Cortex of kidney (tissue), 1 donor: ENCODE measurements at places on chromosomes 4 and X.

GRCh38 chr4:155597933-155598451 lies 68.7 kb upstream of the GUCY1A1 start:
- DNase-seq: no peak

- DNase-seq: no peak
Observed at GRCh38 chr4:153676486-153676885, 7.6 kb upstream of the TLR2 start.

DNA sequence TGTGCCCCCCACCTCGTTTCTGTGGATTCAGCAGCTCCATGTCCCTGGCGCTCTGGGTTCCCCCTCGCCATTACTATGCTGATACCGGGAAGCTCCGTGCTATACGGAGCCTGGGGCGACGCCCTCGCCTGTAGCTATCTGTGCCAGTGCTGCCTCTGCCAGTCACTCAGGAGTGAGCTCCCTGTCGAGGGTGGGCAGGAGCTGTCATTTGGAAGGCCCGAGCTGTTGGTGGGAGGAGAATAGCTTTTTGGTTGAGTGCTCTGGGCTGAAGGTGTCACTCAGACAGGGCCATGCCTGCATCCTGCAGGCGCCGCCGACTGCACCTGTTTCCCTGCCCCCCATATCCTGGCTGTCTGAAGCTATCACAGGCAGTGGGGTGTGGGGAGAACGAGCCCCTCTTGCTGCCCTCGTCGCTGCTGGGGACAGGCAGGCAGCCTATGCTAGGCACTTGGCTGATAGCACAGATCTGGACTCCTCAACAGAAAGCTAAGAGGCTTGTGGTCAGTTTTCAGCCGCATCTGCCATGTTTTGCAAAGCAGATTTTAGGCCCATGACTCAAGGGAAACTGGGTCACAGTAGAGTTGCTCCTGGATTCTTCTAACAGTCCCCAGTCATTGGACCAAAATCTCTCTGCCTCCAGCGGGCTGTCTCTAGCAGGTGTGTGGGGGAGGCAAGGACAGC lies 31.8 kb downstream of the CPLX1 start:
- no peak for DNase-seq

DNA sequence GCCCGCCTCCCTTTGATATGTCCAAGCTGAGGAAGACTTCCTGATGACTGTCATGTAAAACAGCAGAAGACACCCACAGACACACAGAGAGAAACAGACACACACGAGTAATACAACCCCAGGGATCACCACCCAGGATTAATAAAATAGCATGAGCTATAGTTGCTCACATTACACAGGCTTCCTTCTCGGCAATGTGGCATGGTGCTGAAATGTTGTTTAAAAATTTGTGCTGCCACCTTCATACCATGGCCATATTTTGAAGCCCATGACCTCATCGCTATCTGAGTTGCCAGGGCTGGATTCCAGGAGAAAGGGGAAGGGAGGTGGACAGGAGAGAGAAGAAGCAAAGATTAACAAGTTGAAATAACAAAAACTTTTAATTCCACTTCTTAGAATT lies 111.7 kb downstream of the SYNPO2 start:
- no peak for DNase-seq

GRCh38 chr4:39227906-39228305 lies 45.6 kb downstream of the WDR19 start:
- no peak for DNase-seq

DNA sequence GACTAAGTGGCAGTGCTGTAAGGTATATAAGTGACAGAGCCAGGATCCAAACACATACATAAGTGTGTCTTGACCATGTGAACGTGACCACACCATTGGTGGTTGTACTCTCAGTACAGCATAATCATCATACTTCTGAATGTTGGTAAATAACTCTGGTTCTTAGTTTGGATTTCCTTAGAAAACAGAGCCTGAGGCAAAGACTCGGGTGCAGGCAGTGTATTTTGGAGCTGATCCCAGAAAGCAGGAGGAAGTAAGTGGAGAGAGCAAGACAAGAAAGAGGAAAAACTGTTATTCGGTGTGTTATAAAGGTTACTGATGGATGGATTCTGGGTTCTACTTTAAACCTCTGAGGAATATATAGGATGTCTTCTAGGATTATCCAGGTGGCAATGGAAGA lies 127.9 kb downstream of the SLC39A8 start:
- no peak for DNase-seq

DNA sequence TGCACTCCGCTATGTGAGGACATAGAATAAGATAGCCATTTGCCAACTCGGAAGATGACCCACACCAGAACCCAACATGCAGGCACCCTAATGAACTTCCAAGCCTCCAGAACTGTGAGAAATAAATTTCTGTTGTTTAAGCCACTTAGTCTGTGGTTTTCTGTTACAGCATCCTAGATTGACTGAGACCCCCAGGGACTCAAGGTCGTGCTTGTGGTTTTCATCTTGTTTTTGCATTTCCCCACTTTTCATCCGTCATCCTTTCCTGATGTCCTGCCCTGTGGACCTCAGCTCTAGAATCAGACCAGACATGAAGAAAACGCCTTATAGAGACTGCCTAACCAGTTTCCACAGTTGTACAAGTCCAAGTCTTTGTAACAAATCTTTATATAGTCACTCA lies 54.4 kb downstream of the MCUB start:
- no peak for DNase-seq

- no peak for DNase-seq
Observed at GRCh38 chr4:67659065-67659464, 41.9 kb downstream of the UBA6 start.

- no peak for DNase-seq
Observed at GRCh38 chr4:70589785-70590184, 2.3 kb upstream of the AMBN start.

GRCh38 chrX:16205840-16206239 lies 38.6 kb downstream of the MAGEB17 start:
- DNase-seq: no peak

- no peak for DNase-seq
Observed at GRCh38 chr4:13547485-13548041, 3.3 kb upstream of the NKX3-2 start.

GRCh38 chrX:40105835-40106675 lies 8.3 kb upstream of the BCOR start:
- no peak for DNase-seq

DNA sequence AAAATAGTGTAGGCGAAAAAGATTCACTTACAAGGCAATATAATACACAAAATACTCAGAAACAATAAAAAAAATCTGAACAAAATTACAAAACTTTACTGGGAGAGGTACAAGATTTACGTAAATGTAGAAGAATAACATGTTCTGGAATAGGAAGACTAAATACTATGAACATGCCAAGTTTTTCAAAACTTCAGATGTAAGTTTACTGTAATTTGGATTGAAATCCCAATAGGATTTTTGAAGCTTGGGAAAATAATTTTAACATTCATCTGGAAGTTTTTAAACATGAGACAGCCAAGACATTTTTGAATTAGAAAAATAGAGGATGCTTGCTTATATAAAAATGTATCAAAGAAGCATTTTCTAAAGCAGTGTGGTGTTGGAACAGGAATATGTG lies 30.5 kb upstream of the CT83 start:
- no peak for DNase-seq

DNA sequence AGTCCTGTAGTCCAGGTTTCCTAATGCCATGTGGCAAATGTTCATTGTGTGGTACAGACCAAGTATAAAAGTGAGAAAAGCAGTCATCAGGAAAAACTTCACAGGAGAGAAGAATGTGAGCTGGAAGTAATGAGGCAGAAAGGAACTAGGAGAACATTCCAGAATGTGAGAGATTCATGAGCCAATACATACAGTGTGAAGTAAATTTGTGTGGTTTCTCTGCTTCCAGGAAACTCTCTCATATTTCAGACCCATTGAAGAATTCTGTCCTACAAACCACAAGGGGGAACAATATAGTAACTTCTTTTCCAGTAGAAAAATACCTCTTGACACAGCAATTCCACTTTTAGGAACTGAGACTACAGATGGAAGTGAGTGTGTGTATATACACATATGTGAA lies 136.5 kb downstream of the RNF150 start:
- DNase-seq: no peak

- no peak for DNase-seq
Observed at GRCh38 chr4:154490583-154491340, 837 bp downstream of the DCHS2 start.

- DNase-seq: no peak
Observed at GRCh38 chr4:176005766-176006165, 59.9 kb upstream of the WDR17 start.

- DNase-seq: no peak
Observed at GRCh38 chr4:60648774-60649173, 551.4 kb upstream of the ADGRL3 start.

DNA sequence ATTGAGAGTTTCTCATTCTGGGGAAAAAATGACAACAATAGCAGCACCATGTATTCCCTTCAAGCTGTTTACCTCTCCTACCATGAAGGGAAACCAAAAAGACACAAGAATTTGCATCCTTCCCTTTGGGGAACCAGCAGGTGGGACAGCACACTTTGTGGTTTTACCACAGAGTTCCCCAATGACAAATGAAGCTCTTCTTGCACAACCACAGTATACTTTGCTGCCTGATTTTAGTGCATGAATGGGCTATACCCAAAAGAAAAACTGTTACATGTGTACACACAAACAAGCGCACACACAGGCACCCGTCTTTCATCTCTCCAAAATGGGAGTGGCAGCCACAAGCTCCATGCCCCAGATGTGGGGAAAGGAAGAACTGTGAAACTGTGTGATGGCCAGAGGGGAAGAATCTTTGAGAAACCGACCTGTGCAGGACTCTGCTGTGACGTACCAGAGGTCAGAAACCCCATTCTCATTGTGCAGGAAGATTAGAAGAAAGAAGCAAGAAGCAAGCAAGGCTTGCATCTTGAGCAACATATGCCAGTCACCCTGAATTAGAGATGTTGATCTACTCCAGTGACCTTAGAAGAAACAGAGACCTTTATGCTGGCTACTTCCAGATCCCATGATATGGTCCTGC lies 2.7 kb upstream of the MAML3 start:
- DNase-seq: no peak

DNA sequence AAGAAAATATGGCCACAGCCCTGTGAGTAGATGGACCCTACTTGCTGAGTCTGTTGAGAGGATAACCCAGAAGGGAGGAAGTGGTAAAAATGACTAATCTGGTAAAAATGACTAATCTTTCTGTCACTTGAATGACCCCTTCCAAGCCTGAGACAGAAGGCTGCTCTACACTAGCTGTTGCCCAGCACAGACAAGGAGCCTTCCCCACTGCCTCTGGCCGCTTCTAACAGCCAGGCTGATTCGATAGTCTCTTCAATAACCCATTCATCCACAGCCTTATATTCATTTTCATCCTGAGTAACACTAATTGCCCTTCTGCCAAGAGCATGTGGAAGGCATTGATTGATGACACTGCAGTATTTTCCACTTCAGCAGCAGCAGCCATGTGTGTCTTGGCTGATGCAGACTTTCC lies 18.4 kb downstream of the MAGEB17 start:
- no peak for DNase-seq

- no peak for DNase-seq
Observed at GRCh38 chr4:187424636-187425035, 570.9 kb upstream of the ZFP42 start.

- DNase-seq: no peak
Observed at GRCh38 chr4:167397586-167397985, 163.3 kb upstream of the SPOCK3 start.

DNA sequence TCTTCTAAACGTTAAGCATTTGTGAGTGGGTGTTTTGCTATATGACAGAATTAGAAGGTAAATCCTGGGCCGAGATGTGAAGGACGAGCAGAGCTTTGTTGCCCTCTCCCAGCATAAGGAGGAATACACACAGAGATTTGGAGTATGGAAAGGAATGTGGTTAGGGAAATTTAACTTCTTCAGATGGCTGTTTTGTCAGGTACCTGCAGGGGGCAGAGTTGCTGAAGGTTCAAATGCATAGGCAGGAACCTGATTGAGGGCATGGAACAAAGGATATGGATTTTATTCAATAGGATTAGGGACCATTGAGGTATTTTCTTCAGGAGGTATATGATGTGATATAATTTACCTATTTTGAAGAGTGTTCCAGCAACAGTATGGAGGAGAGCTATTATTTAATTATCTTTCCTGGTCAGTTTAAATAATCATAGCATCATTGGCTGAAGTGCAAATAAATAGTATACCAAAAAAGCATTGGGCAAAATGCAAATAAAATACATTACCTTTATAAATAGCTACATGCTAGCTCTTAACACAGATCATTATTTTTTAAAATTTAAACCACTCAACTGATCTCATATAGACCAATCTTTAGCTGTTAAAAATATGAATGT lies 143.6 kb downstream of the SLIT2 start:
- DNase-seq: no peak

GRCh38 chr4:4225915-4226605 lies 669 bp downstream of the OTOP1 start:
- DNase-seq: no peak

GRCh38 chr4:150328496-150328895 lies 250.3 kb downstream of the DCLK2 start:
- DNase-seq: no peak

DNA sequence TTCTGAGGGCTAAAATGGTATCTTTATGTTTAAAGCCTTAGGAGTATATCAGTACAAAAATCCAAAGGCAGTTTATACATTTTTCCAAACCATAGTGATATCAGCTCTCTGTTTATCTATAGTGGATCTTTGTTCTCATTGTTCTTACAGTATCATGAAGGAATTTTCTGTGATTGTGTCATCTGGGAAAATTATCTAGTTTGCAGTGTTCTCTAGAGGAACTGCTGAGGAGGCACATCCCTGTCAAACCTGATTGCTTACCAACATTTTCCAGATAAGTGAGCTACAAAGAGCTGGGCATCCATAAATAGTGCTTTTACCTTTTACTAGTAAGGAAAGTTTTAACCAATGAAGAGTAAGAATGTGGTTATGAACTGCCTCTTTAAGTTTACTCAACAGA lies 44.9 kb upstream of the SLC25A31 start:
- DNase-seq: no peak

DNA sequence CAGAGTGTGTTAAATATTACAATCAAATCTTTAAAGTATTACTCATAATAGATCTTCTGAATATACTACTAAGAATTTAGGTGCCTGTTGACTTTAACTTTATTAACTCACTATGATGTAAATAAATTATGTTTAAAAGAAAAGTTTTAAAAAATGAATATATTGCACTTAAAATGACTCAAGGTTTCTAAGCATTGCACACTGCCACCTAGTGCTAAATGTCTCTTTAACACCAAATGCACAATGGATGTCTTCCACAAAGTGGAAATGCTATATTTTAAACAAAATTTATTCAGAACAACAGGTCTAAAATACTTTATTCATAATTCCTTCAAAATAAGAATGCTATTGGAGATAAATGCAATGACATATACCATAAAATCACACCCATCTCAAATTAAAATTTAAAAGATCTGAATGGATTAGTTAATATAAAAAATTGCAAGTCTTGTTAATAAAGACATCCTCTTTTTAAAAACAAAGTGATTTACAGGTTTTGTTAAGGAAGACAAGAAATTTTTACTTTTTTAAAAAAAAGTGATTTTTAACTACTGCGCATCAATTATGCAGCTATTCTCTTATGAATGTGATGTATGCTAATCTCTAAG lies 5.5 kb downstream of the INPP4B start:
- DNase-seq: no peak

GRCh38 chr4:108427946-108428485 lies 192.4 kb upstream of the RPL34 start:
- no peak for DNase-seq

- no peak for DNase-seq
Observed at GRCh38 chrX:139126493-139126892, 404.0 kb upstream of the F9 start.
